ENCODE measurements at places on chromosomes 1 and 21. TPM values are rescaled to one million over a fixed set of nuclear protein-coding genes. Genes with fewer than 3 reads are reported as not detected.

GRCh38 chr1:86811142-86811924 is 102.6 kb downstream of the SELENOF start:
- DNase-seq, result no peak

TCHH gene
- total RNA-seq, result 0.13 TPM

GUK1 gene
- total RNA-seq, result 250 TPM

MCOLN2 gene
- total RNA-seq, result 6.5 TPM

PCP4 gene
- 8.5 TPM for total RNA-seq

DNA sequence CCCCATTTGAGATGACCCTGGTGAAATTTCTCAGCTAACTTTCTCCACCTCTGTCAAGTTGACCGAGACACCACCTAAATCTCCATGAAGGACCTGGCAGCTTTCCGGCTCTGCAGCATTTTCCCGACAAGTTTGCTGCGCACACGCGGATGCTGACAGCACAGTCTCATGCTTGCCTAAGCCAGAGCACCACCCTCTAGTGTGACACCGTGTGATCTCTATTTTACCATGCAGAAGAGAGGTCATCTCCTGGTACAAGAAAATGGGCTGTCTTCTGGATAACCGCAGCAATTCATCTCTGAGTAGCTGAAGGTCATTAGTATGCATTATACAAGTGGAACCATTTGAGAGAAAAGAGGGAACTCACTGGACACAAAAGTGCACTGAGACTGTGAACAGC is 38.9 kb upstream of the H6PD start:
- no peak for DNase-seq

GRCh38 chr1:30715886-30716285 is 7.5 kb downstream of the MATN1 start:
- DNase-seq, result no peak

DNA sequence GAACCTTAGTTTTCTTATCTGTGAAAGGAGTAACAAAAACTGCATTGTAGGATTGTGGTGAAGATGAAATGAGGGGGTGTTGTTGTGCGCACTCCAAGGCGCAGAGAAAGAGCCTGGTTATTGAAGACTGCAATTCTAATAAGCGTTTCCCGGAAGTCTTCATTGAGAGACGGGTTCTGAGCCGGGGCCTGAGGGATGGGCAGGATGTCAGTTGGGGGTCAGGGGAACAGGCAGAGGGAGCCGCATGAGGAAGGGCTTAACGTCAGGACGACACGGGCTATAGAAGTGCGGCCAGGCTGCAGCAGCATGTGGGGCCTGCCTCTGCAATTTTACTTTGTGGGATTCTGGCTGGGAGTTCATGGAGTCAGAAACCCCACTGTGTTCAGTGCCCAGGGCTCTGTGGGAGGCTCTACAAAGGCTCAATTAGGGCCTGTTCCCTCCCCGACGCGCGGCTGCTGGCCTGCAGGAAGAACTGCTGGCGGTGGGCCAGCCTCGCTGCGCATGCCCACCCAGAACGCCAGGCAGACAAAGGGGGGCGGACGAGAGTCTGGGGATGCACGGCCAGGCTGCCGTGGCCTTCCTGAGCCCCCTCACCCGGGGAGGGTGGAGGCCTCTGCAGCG is 20.7 kb downstream of the TRIM62 start:
- peak; percentile 84 for DNase-seq

GRCh38 chr1:171141688-171142415 is 43.2 kb upstream of the FMO2 start:
- peak; percentile 70 for DNase-seq

Data from sciatic nerve (tissue), 2 donors.